ENCODE measurements at places on chromosomes 1 and 21.
A peak's percentile ranks its signal among the peaks of the same experiment; 100 is the strongest.

- peaks cover 11% of the 10 kb centered on the region for H3K36me3 ChIP-seq
- H3K4me1 ChIP-seq: no peaks in the 10 kb centered on the region
- H3K27ac ChIP-seq: no peak overlapping the region
Measured at GRCh38 chr1:35860696-35861095, 22.3 kb upstream of the AGO1 start.

GRCh38 chr1:12434174-12434573 is 183.8 kb downstream of the DHRS3 start:
- no peak for DNase-seq
- H3K27ac ChIP-seq: peak overlapping the region; percentile 73
- H3K4me3 ChIP-seq: no peak overlapping the region
- no peaks in the 10 kb centered on the region for H3K27me3 ChIP-seq
- no peaks in the 10 kb centered on the region for H3K4me1 ChIP-seq

- H3K4me1 ChIP-seq: no peaks in the 10 kb centered on the region
- DNase-seq: no peak
- H3K27ac ChIP-seq: no peak overlapping the region
- H3K36me3 ChIP-seq: no peaks in the 10 kb centered on the region
Measured at GRCh38 chr1:227422581-227422980, 104.3 kb upstream of the CDC42BPA start.

DNA sequence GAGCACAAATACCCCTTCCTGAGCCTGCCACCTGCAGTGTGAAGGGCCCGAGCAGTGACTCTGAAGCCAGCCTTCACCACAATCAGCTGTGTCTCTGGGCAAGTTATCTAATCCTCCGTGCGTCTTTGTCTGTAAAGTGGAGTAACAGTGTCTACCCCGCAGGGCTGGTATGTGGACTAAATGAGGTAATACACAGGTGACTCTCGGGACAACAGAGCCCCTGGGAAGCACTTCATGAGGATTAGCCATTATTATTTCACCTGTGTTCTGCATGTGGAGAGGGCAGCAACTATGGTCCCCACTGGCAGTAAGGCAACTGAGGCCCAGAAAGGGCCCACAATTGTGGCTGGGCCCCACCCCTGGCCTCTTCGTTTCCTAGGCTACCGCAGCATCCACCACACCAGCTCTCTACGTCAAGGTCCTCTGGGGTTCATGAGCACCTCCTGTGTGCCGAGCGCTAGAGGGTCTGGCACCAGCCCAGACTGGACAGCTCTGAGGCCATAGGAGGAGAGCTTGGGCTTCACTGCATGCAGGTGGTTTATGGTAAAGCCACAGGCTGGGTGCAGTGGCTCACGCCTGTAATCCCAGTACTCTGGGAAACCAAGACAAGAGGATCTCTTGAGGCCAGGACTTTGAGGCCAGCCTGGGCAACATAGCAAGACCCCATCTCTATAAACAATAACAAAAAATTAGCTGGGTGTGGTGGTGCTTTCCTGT is 41.3 kb upstream of the LRP8 start:
- no peaks in the 10 kb centered on the region for H3K36me3 ChIP-seq
- DNase-seq: no peak
- no peaks in the 10 kb centered on the region for H3K4me1 ChIP-seq
- H3K4me3 ChIP-seq: no peak overlapping the region
- no peak overlapping the region for H3K27ac ChIP-seq
- H3K27me3 ChIP-seq: no peaks in the 10 kb centered on the region

- no peak overlapping the region for H3K27ac ChIP-seq
- no peak for DNase-seq
- no peaks in the 10 kb centered on the region for H3K36me3 ChIP-seq
- H3K4me3 ChIP-seq: no peak overlapping the region
- no peaks in the 10 kb centered on the region for H3K27me3 ChIP-seq
Measured at GRCh38 chr1:91653183-91653582, 152.5 kb downstream of the CDC7 start.
